Naive thymus-derived CD4-positive, alpha-beta T cell (primary cell): ENCODE measurements at places on chromosomes 1 and 21. TPM values are rescaled to one million over a fixed set of nuclear protein-coding genes. Genes with fewer than 3 reads are reported as not detected.

DNA sequence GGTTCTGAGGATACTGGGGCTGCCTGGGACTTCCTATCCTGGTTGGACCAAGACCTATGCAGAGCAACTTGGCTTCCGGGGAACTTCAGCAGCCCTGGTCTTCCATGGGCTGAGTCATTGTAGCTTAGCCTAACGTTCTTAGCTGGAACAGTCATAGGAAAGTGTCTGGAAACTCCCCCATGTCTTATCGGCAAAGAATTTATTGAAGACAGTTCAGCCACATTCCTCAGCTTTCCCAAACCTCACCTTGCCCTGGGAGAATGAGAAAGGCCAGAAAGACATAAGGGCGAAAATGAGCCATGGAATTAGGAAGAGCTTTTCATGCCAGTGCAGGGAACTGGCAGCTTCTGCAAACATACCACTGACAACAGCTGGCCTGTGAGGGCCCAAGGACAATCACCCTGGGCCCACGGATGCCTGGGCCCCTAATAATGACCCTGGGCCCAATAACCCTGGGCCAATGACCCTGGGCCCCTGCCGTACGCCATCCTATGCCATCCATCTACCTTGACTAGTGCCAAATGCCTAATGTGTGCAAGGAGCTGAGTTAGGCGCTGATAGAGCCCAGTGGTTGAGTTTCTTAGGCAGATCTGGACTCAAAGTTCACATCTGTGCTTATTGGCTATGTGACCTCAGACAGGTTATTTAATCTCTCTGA lies 114.4 kb upstream of the GADD45A start:
- H3K27me3 ChIP-seq = no peaks in the 10 kb centered on the region
- no peak overlapping the region for H3K27ac ChIP-seq
- H3K4me1 ChIP-seq = no peaks in the 10 kb centered on the region
- DNase-seq = no peak
- no peaks in the 10 kb centered on the region for H3K36me3 ChIP-seq
- H3K4me3 ChIP-seq = no peak overlapping the region

GRCh38 chr1:59007820-59008598 lies 224.2 kb upstream of the JUN start:
- peaks cover 6% of the 10 kb centered on the region for H3K4me1 ChIP-seq
- DNase-seq = no peak
- no peaks in the 10 kb centered on the region for H3K27me3 ChIP-seq
- no peak overlapping the region for H3K27ac ChIP-seq

DNA sequence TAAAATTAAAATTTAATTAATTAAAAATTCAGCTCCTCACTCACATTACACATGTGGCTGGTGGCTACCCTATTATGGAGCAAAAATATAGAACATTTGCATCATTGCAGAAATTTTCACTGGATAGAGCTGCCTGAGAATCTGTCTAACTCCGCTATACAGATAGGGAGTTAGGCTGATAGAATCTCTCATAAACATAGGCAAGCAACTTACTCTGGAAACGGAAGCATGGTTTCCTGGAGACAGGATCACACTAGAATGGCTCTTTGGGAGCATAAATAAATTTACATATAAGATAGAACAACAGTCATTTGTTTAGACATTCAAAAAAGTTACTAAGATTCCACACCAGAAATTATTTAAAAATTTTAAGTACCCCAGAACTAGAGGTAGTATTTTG lies 12.2 kb upstream of the LAMC2 start:
- H3K4me3 ChIP-seq = no peak overlapping the region
- H3K27me3 ChIP-seq = no peaks in the 10 kb centered on the region
- H3K27ac ChIP-seq = no peak overlapping the region
- DNase-seq = no peak

DNA sequence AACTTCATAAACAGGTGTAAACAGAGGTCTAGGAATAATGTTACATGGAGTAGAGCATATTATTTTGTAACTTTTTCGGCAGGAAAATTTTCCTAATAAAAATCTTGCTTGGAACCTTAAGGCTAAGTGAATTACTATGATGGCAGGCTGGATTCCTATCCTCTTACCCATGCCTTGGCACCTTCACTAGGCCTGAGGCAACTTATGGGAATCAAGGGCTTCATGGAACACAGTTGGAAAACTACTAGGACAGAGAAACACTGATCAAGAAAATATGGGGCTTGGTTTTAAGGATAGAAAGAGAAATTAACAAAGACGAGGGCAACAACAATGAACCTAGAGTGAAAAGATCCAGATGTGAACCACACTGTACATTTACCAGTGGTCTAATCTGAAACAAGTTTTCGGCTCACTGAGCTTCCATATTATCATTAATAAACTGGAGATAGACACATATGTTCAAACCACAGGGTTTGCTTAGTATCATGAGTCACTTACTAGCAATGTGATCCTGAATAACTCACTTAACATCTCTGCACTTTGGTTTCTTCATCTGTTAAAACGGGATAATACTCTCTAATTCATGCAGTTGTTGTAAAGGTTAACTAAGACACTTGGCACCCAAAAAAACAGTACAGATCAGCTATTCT lies 68.5 kb downstream of the GPATCH2 start:
- no peaks in the 10 kb centered on the region for H3K4me1 ChIP-seq
- DNase-seq = no peak
- no peak overlapping the region for H3K27ac ChIP-seq
- H3K27me3 ChIP-seq = no peaks in the 10 kb centered on the region
- no peak overlapping the region for H3K4me3 ChIP-seq

DNA sequence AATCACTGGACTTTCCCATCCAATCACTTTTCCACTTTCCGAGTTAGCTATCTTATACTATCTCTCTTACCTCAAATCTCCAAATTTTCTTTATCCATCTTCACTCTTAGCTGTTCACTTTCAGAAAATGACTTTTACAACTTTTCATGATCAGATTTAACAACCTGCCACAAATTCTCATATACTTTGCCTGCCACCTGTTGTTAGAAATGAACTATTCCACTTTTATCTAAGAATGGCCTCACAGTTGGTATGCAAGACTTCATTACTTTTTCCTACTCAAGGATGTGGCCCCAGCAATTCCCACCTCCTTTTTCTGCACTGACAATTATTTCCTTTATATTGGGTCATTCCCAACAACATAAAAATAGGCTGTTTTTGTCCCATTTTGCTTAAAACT lies 93.6 kb upstream of the DEPDC1 start:
- H3K4me1 ChIP-seq = no peaks in the 10 kb centered on the region
- no peaks in the 10 kb centered on the region for H3K27me3 ChIP-seq
- H3K36me3 ChIP-seq = no peaks in the 10 kb centered on the region
- no peak for DNase-seq

DNA sequence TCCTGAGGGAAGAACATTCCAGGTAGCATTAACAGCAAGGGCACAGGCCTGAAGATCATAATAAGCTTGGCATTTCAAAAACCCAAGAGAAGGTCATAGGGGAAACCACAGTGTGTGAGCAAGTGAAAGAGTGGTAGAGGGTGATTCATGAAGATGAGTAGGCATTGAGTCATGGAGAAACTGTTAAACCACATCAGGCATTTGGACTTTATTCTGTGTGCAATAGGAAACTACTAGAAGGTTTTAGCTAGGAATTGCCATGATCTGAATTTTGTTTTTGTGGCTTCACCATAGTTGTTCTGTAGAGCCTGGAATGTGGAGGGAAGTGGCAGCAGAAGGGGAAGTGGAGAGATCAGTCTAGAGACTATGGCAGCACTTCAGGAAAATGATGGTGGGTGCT lies 359.0 kb upstream of the PTBP2 start:
- H3K4me3 ChIP-seq = no peak overlapping the region
- DNase-seq = no peak
- no peaks in the 10 kb centered on the region for H3K4me1 ChIP-seq
- no peaks in the 10 kb centered on the region for H3K36me3 ChIP-seq
- no peaks in the 10 kb centered on the region for H3K27me3 ChIP-seq
- no peak overlapping the region for H3K27ac ChIP-seq

- H3K4me3 ChIP-seq = no peak overlapping the region
- H3K27ac ChIP-seq = no peak overlapping the region
- H3K27me3 ChIP-seq = no peaks in the 10 kb centered on the region
- DNase-seq = no peak
- no peaks in the 10 kb centered on the region for H3K36me3 ChIP-seq
Observed at GRCh38 chr1:223136086-223136485, 7.0 kb downstream of the TLR5 start.

DNA sequence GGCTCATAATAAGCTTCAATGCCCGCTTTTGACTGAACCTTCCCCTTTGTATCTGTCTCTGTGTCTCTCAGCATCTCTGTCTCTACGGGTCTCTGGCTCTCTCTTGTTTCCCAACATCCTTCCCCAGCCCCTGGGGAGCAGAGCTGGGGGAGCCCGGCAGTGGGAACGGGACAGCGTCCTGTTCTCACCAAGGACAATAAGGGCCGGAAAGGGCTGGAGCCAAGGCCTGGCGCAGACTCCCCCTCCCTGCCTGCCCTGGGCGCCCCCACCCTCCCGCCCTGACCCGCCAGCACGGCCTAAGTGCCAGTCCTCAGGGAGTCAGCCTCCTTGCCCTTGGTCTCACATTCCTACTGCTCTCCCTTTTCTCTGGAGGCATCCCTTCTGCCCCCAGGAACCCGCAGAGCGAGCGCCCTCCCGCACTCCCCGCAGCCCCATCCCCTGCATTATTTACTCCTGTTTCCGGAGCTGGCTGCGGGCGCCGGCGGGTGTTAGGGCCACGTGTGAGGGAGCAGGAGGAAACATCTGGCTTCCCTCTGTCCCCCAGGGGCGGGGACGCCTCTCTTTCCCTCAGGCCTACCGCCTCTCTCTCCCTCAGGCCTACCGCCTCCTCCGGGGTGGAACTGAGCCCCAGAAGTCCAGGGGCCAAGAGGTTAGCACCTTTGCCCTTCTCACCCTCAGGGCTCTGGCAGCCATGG lies 6.5 kb downstream of the KRTCAP2 start:
- H3K27me3 ChIP-seq = no peaks in the 10 kb centered on the region
- H3K4me1 ChIP-seq = peaks cover 13% of the 10 kb centered on the region
- no peaks in the 10 kb centered on the region for H3K36me3 ChIP-seq
- no peak for DNase-seq
- H3K27ac ChIP-seq = no peak overlapping the region
- H3K4me3 ChIP-seq = no peak overlapping the region

DNA sequence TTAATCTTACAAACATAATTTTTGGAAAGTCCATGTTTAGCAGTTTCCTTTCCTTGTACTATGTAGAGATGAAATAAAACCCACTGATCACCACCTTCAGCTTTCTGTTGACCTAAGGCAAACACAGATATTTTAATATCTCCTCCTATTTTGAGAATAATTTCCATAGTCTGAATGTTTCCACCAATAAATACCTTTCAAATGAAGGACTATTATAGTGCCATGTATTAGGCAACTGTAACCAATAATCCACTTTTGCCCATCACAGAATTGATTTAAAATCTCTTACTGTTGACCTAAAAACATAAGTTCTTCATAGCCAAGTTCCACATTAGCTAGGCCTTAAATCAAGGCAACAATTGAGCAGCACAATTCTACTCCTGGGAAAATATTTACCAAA lies 1.8 kb downstream of the CDC42BPA start:
- DNase-seq = no peak
- peaks cover 4% of the 10 kb centered on the region for H3K4me1 ChIP-seq
- no peak overlapping the region for H3K4me3 ChIP-seq
- no peaks in the 10 kb centered on the region for H3K36me3 ChIP-seq

GRCh38 chr1:177043597-177043996 lies 120.9 kb downstream of the ASTN1 start:
- no peak overlapping the region for H3K27ac ChIP-seq
- DNase-seq = no peak
- no peaks in the 10 kb centered on the region for H3K36me3 ChIP-seq
- H3K27me3 ChIP-seq = no peaks in the 10 kb centered on the region

DNA sequence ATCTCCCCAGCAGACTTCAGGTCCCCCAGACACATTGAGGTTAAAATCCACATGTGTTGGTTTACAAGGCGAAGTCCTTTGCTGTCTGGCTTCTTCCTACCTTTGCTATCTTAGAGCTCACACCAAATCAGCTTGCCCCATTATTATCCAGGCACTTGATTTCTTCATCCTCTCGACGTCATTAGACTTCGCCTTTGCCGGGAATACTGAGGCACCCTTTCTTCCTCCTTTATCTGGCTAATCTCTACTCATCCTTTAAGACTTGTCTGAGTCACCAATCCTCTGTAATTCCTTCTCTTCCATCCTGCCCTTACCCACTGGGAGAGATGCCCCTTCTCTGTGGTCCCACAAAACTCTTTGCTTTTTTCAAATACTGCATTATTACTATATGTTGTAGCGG lies 9.2 kb upstream of the XCL2 start:
- H3K27me3 ChIP-seq = no peaks in the 10 kb centered on the region
- H3K36me3 ChIP-seq = no peaks in the 10 kb centered on the region
- no peak overlapping the region for H3K4me3 ChIP-seq
- DNase-seq = no peak

DNA sequence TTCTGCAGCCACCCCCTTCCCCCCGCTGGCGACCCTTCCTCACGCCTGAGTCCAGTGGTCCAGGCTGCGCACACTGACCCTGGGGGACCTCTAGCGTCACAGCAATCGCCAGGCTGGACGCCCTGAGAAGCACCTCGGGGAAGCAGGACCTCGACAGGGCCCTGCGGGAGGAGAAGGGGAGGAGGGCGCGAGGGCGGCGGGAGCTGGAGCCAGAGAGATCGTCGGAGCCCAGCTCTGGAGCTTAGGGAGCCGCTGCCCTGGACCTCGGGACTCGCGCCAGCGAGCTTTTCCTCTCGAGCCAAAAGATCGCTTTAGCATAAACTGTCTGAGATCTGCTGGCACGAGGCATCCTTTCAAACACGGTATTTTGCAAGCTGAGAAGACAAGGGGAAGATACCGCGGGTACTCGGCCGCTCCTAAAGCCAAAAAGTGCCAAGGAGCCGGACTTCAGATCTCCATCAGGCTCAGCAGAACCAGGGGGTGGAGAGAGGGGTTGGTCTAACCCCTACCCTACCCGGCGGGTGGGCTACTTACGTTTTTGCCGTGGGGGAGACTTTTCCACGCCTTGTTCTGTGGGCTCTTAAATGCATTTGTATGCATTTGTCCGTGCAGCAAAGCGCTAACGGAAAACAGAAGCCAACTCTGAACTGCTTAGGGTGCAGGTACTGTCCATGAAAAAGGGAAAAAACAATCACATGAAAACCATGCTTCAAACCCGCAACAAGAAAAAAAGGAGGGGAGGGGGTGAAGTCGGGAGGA lies 586 bp downstream of the COL24A1 start:
- no peaks in the 10 kb centered on the region for H3K36me3 ChIP-seq
- H3K4me1 ChIP-seq = no peaks in the 10 kb centered on the region
- no peak overlapping the region for H3K27ac ChIP-seq
- H3K4me3 ChIP-seq = no peak overlapping the region
- no peak for DNase-seq

- no peaks in the 10 kb centered on the region for H3K27me3 ChIP-seq
- H3K27ac ChIP-seq = no peak overlapping the region
- no peak overlapping the region for H3K4me3 ChIP-seq
- H3K4me1 ChIP-seq = no peaks in the 10 kb centered on the region
- DNase-seq = no peak
Observed at GRCh38 chr1:65112811-65113210, 35.2 kb upstream of the AK4 start.

GRCh38 chr1:42533101-42533863 lies 70.2 kb downstream of the CCDC30 start:
- no peak overlapping the region for H3K27ac ChIP-seq
- H3K36me3 ChIP-seq = no peaks in the 10 kb centered on the region
- no peaks in the 10 kb centered on the region for H3K4me1 ChIP-seq
- H3K27me3 ChIP-seq = no peaks in the 10 kb centered on the region

GRCh38 chr21:28872218-28872617 lies 120.5 kb downstream of the LTN1 start:
- no peak for DNase-seq
- peaks cover 47% of the 10 kb centered on the region for H3K36me3 ChIP-seq
- no peaks in the 10 kb centered on the region for H3K4me1 ChIP-seq
- no peak overlapping the region for H3K4me3 ChIP-seq

GPR157 gene
- 14.1 TPM for total RNA-seq
